ENCODE measurements at places on chromosomes 16 and 17.

GRCh38 chr16:7517496-7517895, 184.9 kb downstream of the RBFOX1 start:
- no peak for DNase-seq

GRCh38 chr17:49571283-49571682, 4.4 kb upstream of the NXPH3 start:
- DNase-seq, result no peak

DNA sequence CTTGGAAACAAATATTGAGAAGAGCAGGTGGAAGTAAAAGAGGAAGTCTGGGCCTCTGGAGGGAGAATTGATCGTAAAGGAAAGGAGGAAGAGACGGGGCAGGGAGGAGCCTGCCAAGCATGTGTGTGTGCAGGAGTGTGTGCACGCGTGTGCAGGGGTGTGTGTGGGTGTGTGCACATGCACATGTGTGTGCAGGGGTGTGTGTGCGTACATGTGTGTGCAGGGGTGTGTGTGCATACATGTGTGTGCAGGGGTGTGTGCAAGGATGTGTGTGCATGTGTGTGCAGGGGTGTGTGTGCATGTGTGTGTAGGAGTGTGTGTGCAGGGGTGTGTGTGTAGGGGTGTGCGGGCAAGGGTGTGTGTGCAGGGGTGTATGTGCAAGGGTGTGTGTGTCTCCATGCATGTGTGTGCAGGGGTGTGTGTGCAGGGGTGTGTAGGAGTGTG, 10.0 kb downstream of the CEP295NL start:
- DNase-seq, result no peak

DNA sequence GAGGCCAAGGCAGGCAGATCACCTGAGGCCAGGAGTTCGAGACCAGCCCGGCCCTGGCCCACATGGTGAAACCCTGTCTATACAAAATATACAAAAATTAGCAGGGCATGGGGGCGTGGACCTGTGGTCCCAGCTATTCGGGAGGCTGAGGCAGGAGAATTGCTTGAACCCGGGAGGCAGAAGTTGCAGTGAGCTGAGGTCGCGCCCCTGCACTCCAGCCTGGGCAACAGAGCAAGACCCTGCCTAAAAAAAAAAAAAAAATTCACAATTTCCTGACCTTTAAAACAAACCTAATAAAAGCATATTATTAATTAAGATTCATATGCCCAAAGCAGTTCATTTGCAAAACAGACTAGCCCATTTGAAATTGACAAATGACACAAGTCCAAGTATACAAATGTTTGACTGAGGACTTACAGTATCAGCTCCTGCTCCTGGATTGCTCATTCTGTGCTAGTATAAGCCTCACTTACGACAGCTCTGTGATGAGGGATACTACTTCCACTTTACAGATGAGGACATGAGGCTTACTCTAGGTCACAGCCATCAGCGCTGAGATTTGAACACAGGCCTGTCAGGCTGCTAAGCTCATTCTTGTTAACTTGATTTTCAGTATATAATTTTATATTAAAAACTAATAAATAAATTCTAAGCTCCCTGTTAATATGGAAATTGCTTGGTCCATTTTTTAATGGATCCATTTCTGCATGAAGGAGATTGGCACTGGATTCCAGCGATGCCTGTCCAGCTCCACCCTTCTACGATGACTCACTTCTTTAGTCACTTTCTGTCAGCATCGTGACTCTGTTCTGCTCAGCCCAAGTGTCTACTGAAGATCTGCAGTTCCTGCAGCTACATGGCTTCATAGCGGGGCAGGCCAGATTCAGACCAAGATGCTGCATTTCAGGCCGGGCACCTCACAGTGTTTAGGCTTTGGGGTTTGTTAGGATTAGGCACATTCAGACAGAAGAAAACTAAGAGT, 88.2 kb downstream of the WDR59 start:
- no peak for DNase-seq

DNA sequence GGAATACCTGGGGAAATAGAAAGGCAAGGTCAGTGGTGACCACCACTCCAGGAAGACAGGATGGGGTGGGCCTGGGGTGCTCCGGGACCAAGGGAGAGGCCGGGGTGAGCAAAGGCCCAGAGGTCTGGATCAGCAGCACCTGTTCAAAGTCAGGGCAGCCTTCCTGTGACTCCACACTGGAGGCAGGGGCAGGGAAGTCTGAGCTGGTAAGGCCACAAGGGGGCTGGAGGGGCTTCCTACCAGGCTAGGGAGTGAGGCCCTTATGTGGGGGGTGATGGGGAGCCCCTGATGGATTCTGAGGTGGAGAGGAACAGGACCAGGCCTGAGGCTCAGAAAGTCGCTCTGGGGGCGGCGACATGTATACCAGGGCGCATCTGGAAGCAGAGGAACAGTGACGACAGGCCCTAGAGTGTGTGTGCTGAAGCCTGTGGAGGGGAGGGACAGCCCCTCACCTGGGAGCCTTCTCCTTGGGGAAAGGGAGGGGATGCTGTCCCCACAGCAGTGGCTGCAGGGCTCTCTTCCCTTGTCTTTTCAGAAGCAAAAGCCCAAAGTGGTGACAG, 3.7 kb downstream of the C16orf78 start:
- DNase-seq, result no peak

GRCh38 chr17:41064301-41064700, 1.4 kb downstream of the KRTAP2-4 start:
- DNase-seq, result no peak

- DNase-seq, result peak; percentile 7
These were observed 54.0 kb downstream of the TBC1D16 start for GRCh38 chr17:79981661-79982101.

DNA sequence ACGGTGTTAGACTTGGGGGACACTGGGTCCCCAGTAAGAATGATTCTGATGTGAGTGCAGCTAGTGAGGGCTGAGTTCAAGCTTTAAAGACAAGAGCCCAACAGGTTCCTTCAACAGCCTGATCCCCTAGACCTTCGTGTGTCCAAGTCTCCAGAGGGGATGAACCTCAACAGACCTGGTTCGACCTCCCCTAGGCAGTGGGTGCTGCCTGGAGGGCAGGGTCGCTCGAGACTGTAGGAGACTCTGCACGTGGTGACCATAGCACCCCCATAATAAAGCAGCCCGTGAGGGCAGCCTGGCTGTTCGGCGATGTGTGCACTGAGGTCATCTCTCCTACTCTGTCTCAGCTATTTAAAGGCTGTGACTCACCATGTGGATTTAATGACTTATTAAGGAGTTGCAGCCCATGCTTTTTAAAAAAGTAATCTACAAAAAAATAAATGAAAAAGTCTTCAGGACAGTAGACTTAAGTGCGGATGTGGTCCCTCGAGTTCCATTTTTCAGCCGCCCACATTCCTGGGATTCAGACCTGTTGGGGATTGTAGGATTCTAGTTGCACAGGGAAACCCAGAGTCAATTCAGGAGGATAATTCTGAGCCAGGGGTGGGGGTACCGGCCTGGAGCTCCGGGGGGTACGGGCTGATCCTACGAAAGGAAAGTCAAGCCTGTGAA, 23.4 kb upstream of the METRNL start:
- DNase-seq, result peak; percentile 11

DNA sequence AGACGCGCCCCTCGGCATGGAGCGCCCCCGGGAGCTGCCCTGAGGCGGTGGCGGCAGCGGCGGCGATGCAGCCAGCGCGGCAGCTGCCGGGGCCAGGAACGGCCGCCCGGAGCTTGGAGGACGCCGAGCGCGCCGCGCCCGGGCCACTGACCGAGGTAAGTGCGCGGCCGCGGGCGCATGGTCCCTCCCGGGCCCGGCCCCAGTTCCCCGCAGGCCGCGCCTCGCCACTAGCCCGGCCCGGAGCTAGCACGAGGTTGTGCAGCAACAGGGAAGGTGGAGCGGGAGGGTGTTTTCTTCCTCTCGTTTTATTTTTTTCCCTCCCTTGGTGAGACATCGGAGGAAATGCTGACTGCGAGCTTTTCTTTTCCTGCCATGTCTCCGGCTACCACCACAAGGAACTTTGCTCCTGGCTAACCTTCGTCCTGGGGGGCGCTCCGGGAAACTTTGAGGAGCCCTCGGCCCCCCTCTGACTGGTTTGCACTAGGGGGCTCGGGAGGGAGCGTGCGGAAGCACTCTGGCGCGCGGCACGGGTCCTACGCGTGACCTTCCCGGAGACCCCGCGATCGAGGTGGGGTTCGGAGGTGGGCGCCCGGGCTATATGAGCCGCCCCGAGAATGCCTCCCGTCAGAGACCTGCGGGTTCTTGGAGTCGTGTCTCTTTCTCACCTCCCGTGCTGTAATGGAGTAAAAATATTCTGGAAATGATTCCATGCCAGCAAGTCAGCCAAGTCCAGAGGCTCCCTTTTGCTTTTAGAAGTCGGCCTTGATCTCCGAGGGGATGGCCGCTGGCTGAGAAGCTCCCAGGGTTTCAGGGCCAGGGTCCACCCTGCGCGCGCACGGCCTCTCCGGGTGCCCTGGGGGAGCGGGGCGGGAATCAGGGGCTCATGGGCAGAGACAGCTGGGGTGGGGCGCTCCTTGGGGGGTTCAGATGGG, 868 bp downstream of the KCNJ12 start:
- DNase-seq, result no peak

- DNase-seq, result no peak
These were observed 6.3 kb downstream of the RAB40C start for GRCh38 chr16:595942-596735.

DNA sequence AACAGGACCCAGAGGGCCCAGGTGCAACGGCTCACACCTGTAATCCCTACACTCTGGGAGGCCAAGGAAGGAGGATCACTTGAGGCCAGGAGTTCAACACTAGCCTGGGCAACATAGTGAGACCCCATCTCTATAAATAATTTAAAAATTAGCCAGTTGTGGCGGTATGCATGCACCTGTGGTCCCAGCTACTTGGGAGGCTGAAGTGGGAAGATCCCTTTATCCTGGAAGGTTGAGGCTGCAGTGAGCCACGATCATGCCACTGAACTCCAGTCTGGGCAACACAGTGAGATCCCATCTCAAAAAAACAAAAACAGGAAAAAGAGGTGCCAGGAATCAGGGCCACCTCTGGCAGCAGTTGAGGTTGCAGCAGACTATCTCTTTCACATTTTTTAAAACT, 85.7 kb upstream of the NUDT7 start:
- no peak for DNase-seq

DNA sequence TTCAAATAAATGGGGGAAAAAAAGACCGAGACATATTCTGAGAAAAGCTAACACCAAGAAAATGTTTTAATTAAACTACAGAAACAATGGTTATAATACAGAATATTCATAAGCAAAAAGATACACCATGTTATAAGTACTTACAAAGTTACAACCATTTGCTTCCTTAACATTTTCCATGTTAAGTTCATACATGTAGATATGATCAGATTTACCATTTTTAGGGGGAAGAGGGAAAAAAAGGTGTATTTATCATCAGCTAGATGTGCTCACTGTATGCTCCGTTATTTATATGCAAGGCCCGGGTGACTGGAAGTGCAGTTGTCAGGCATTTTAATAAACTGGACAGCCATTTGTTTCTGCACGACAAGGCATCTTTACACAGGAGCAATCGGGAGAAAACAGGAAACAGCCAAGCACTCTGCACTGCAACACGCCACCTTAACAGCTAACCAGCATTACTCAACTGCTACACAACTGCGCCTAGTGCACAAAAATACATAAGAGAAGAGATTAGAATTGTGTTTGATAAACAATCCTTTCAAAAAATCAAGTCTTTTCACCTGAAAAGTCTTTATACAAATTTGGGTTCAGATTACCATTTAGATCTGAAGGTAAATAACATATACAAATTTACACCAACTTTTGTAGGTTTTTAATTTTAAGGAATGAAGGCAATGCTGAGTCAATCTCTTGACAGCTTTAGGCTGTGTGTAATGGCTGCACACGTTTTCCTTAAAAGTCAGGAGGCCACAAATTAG, 2.9 kb downstream of the SRSF2 start:
- no peak for DNase-seq

DNA sequence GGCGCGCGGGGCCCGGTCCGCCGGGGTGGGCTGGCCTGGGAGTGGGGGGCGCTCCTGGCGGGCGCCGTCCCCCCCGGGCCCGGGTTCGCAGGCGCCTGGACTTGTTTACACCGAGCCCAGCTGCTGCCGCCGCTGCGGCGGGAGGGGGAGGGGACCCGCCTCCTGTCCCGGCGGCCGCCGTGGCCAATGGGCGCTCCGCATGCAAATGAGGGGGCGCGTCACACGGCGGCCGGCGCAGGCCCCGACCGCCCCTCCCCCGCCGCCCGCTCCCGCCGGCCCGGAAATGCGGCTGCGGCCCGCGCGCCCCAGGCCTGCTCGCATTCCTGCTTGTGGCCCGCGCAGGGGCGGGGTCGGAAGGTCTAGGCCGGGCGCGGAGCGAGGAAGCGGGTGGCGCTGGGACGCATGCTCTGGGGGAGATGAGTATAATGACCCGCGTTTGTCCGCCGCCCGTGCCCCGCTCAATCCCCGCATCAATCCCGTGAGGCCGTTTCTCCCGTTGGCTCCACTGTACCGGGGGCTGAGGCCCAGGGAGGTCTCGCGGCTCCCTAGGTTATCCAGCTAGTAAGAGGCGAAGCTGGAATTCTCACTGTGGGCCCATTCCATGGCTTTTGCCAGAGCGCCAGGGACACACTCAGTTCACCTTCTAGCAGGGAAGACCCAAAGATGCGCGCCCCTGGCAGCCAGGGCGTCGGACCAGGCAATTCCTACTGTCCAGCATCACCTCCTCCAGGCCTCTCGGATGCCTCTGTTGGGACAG, at the start of gene YPEL3:
YPEL3 (minus strand) TSS at position 109 of the 757 bp plus-strand sequence. CDS start 731 bp downstream, outside the sequence.
- DNase-seq, result peak; percentile 89

DNA sequence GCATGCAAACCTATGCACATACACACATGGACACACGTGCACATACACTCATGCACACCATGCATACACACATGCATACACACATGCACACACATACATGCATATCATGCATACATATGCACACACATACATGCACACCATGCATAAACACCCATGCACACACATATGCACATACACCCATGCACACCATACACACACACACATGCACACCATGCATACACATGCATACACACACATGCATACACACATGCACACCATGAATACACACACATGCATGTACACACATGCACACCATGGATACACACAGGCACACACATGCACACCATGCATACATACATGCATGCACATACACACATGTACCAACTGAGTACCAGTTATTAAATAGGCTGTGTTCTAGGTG, 543.3 kb upstream of the EEF2KMT start:
- DNase-seq, result no peak

DNA sequence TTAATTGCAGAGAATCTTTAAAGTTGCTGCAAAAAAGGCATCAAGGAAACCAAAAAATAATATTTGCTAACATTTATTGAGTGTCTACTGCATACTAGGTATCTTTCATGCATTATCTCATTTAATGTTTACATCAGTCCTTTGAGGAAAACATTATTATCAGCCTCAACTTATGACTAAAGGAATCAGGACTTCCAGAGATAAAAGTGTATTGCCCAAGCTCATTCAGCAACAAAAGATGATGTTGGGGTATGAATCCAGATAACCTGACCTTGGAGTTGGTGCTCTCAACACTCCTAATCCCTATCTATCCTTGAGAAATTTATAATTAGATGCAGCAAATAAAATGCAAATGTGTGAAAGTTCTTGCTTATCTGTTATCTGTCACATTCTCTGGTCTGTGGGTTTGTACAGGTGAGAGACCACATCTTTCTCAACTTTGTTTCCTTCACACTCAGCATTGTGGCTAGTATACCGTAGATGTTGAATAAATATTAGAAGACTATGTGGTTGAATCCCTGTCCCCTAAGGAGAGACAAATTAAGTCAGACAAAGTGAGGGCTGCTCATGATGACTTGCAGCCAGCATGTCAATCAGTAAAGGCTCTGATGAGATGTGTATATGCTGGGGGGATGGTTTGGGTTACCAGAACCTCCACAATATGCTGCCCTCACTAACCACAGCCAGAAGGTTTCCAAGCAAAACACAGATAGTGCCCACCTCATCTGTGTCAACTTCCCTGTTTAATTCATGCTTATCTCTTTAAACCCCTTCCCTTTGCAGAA, 82.6 kb downstream of the NOG start:
- DNase-seq, result no peak
